ENCODE measurements at places on chromosomes 16 and 17.

GRCh38 chr16:67169642-67170167, 633 bp upstream of the NOL3 start:
- H3K4me1 ChIP-seq, result peaks cover 38% of the 10 kb centered on the region
- no peaks in the 10 kb centered on the region for H3K36me3 ChIP-seq
- H3K27me3 ChIP-seq, result no peaks in the 10 kb centered on the region
- H3K4me3 ChIP-seq, result no peak overlapping the region
- peak overlapping the region; percentile 95 for H3K27ac ChIP-seq

- no peaks in the 10 kb centered on the region for H3K27me3 ChIP-seq
- H3K27ac ChIP-seq, result no peak overlapping the region
- no peak for DNase-seq
- H3K36me3 ChIP-seq, result no peaks in the 10 kb centered on the region
These were observed 315.6 kb downstream of the SNX29 start for GRCh38 chr16:12291989-12292759.

DNA sequence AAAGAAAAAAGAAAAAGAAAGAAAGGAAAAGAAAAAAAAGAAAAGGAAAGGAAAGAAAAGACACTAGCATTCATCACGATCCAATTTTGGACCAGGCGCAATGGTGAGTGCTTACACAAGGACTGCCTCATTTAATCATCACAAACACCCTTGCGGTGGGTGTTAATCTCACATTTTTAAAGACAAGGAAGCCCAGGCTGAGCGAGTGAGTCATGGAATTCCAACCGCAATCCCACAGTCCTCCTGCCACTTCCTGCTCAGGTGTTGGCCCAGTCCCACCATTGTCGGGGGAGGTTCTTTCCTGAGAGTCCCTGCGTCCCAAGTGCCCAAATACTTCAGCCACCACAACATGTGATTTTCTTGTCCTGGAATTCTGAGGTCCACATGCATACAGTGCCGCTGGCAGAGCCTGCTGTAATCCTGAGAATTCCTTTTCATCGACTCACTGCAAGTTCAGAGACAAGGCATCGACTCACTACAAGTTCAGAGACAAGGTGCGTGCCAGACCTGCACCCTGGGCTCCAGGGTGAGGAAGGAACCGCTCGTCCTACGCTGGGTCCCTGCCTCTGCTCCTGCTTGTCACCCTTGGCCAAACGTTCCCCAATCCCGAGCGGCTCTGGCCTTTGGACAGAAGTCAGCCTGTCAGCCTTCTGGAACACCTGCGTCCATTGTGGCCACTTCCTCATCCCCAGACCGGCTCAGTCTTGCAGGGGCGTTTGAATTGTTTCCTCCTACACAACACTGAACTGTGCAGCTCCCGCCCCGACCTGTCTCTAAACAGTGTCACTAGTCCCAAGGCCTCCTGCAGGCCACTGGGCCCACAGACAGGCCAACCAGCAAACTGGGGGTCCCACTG, 5.8 kb downstream of the ZG16B start:
- no peak overlapping the region for H3K27ac ChIP-seq
- no peak overlapping the region for H3K4me3 ChIP-seq
- H3K36me3 ChIP-seq, result no peaks in the 10 kb centered on the region
- H3K27me3 ChIP-seq, result peaks cover 16% of the 10 kb centered on the region
- DNase-seq, result no peak

- H3K27me3 ChIP-seq, result no peaks in the 10 kb centered on the region
- H3K4me3 ChIP-seq, result no peak overlapping the region
- DNase-seq, result no peak
- no peaks in the 10 kb centered on the region for H3K4me1 ChIP-seq
- peak overlapping the region; percentile 72 for H3K27ac ChIP-seq
These were observed 54.8 kb downstream of the PLXDC1 start for GRCh38 chr17:39096508-39097149.

DNA sequence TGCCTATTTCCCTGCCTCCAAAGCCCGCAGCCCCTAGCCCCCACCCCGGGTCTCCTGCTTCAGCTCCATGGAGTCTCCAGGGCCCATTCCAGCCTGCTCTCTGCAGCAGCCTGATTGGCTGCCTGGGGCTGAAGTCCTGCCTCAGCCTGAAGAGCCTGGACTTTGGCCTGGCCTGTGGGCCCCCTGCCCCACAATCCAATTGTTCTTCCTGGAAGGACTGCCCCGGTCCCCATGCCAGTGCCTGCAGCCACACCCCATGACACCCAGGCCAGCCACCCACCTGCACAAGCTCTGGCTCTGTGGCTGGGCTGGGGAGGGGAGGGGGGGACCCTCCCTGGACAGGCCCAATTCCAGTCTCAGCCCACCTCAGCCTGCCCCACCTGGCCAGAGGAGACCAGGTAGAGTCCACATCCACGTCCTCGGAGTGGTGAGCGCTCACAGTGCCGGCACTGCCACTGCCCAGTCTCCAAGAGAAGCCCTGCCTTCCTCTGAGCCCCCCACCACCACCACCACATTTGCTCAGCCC, 12.3 kb downstream of the ENPP7 start:
- peaks cover 7% of the 10 kb centered on the region for H3K4me1 ChIP-seq
- no peak overlapping the region for H3K27ac ChIP-seq
- peaks cover 36% of the 10 kb centered on the region for H3K27me3 ChIP-seq
- DNase-seq, result no peak

- no peaks in the 10 kb centered on the region for H3K36me3 ChIP-seq
- peak; percentile 92 for DNase-seq
- H3K27me3 ChIP-seq, result no peaks in the 10 kb centered on the region
- no peak overlapping the region for H3K4me3 ChIP-seq
- H3K4me1 ChIP-seq, result peaks cover 28% of the 10 kb centered on the region
These were observed 22.2 kb downstream of the TEX2 start for GRCh38 chr17:64240741-64241347.

- DNase-seq, result no peak
- H3K36me3 ChIP-seq, result no peaks in the 10 kb centered on the region
- H3K4me3 ChIP-seq, result no peak overlapping the region
- peaks cover 8% of the 10 kb centered on the region for H3K27me3 ChIP-seq
These were observed 13.7 kb downstream of the CTRB2 start for GRCh38 chr16:75193265-75193650.

DNA sequence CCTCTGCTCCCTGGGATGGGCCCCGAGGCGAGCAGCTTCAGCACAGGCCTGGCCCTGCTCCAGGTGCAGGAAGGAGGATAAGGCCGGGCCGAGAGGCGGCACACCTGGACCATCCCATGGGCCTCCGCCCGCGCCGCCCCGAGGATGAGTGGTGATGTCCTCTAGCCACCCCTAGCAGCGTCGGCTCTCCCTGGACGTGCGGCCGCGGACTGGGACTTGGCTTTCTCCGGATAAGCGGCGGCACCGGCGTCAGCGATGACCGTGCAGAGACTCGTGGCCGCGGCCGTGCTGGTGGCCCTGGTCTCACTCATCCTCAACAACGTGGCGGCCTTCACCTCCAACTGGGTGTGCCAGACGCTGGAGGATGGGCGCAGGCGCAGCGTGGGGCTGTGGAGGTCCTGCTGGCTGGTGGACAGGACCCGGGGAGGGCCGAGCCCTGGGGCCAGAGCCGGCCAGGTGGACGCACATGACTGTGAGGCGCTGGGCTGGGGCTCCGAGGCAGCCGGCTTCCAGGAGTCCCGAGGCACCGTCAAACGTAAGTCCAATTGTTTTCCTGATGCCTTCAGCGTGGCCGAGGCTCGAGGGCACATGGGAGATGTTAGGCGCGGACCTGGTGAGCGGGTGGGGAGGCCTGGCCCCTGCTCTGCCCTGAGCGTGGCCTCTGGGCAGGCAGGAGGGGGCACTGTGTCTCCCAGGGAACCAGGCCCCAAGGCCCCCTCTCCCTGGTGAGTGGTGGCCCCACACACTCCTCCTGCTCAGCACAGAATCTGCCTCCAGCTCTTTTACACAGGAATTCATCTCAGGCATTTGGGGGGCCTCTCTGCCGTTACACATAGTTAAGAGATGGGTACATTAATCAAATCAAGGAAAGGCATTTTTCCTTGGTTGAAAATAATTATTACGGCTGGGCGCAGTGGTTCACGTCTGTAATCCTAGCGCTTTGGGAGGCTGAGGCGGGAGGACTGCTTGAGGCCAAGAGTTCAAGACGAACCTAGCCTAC, 855 bp downstream of the TMEM204 start:
- DNase-seq, result no peak
- peaks cover 22% of the 10 kb centered on the region for H3K36me3 ChIP-seq
- H3K4me3 ChIP-seq, result peak overlapping the region; percentile 21
- H3K27me3 ChIP-seq, result no peaks in the 10 kb centered on the region
- peaks cover 43% of the 10 kb centered on the region for H3K4me1 ChIP-seq
